ENCODE measurements at places on chromosomes 11 and 22.

- DNase-seq = no peak
These were observed 14.0 kb upstream of the SMIM38 start for GRCh38 chr11:69141742-69142141.

GRCh38 chr11:124793466-124794278, 6.5 kb downstream of the MSANTD2 start:
- no peak for DNase-seq

DNA sequence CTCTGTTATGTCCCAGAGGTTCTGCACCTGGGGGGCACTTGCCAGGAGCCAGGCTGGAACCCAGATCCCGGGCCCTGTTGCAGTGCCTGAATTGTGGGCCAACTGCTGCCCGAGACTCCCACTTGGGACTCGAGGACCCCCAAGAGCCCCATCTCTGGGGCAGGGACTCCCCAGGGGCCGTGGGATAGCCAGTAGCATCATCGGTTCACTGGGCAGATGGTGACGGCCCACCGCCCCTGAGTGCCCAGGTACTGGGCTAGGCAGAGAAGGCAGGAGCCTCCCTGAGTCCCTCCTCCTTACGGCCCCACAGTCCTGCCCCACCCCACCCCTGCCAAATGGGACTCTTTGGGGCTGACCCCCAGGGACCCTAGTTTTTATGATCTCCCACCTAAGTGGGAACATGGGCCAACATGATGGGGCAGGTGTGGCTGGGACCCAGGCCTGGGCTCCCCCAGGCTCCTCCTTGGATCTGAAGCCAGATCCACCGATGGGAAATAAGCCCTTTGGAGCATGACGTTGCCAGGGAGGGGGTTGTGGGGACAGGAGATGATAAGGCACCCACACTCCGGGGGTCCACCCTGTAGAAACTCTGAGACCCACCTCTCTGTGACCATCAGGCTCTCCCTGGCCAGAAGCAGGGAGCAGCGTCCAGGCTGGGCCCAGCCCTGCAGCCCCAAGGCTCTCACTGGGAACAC, 94.5 kb upstream of the FGF3 start:
- no peak for DNase-seq

DNA sequence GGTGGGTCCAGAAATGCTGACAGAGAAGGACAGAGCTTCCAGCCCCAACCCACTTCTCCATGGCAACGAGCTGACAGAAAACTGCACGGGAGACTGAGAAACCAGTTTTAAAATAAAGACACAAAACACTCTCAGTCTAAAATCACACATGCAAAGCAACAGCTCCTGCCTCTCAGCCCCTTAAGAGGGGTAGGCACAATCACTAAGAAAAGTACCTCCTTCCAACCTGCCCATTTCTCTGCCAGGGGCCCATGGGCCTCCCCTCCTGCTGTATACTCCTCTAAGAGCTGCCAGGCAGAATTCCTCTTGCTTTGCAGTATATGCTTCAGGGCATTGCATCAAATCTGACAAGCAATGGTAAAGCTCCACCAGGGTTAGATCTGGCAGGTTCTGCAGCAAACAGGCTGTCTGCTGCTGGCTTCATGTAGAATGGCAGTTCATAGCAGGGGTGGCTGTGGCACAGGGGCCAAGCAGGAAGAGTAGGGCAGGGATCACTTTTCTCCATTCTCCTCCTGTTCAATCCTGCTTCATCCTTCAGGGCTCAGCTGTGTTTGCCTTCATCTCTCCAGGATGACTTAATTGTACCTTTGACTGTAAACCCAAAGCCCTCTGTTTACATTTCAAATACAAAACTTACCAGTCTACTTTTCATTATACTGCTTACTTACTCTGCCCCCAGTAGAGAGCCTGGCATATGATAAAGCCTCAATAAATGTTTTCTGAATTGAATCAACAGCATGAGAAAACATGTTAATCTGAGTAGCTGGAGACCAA, 77.7 kb downstream of the KCNC1 start:
- DNase-seq = no peak

- DNase-seq = no peak
These were observed 8.5 kb upstream of the DMC1 start for GRCh38 chr22:38578505-38578904.

GRCh38 chr11:94459576-94459975, 34.1 kb downstream of the MRE11 start:
- DNase-seq = no peak

DNA sequence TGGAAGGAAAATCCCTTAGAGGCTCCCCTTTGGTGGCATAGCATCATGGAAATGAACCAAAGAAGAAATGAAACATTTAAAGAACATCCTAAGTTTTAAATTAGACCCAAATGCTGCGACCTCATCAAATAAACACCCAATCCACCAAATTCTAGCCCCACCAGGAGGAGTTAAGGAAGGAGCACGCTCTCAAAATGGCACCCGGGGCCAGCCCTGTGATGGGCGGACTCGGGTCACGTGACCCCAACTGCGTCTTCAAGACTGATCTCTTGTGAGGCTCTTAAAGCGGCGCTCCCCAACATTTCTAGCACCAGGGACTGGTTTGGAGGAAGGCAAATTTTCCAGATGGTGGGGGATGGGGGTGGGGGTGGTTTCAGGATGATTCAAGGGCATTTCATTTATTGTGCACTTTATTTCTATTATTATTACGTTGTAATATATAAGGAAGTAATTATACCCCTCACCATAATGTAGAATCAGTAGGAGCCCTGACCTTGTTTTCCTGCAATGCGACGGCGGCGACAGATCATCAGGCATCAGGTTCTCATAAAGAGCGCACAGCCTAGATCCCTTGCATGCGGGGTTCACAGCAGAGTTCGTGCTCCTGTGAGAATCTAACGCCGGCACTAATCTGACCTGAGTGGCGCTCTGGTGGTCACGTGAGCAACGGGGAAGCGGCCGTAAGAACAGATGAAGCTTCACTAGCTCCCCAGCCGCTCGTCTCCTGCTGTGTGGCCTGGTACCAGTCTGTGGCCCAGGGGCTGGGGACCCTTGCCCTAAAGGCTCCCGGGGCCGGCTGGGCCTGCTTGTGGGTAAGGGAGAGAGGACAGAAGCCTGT, 90.6 kb upstream of the SLC22A12 start:
- no peak for DNase-seq

DNA sequence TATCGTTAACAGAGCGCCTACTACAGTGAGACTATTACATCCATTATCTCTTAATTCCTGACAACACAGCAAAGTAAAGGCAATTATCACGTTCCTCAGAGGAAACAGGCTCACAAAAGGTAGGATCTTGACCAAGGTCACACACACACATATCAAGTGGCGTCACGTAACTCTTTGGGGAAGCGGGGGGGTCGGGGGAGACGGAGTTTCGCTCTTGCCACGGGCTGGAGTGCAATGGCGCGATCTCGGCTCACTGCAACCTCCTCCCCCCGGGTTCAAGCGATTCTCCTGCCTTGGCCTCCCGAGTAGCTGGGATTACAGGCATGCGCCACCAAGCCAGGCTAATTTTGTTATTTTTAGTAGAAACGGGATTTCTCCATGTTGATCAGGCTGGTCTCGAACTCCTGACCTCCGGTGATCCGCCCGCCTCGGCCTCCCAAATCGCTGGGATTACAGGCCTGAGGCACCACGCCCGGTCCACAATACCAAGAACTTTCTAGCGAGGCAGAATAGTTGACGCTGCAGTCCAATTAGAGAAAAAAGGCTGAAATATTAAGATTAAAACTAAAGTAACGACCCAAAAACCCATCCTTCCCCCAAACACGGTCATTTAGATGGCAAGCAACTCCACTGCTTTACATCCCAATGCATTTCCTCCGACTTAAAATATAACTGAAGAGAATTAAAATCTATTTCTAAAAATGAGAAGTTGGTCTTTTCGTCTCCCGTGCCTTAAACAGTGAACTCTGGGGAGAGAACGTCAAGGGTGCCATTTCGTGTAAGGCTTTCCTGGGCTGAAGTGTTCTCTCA, 1.2 kb downstream of the DDX17 start:
- DNase-seq = no peak

DNA sequence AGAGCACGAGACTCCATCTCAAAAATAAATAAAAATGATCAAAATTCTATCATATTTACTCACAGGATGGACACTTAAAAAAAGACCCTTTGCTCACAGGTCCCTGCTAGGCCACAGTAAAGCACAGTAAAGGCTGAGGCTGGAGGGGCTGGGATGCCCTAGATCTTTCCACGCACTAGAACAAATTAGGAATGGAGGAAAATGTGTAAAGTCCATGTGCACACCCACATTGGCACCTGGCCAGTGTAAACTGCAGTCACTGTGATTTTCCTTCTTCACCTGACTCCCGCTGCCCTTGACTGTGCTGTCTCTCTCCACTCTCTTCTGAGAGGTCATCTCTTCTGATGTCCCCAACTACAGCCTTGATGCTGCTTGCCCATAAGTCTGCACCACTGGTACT, 195.5 kb downstream of the EFCAB6 start:
- no peak for DNase-seq

DNA sequence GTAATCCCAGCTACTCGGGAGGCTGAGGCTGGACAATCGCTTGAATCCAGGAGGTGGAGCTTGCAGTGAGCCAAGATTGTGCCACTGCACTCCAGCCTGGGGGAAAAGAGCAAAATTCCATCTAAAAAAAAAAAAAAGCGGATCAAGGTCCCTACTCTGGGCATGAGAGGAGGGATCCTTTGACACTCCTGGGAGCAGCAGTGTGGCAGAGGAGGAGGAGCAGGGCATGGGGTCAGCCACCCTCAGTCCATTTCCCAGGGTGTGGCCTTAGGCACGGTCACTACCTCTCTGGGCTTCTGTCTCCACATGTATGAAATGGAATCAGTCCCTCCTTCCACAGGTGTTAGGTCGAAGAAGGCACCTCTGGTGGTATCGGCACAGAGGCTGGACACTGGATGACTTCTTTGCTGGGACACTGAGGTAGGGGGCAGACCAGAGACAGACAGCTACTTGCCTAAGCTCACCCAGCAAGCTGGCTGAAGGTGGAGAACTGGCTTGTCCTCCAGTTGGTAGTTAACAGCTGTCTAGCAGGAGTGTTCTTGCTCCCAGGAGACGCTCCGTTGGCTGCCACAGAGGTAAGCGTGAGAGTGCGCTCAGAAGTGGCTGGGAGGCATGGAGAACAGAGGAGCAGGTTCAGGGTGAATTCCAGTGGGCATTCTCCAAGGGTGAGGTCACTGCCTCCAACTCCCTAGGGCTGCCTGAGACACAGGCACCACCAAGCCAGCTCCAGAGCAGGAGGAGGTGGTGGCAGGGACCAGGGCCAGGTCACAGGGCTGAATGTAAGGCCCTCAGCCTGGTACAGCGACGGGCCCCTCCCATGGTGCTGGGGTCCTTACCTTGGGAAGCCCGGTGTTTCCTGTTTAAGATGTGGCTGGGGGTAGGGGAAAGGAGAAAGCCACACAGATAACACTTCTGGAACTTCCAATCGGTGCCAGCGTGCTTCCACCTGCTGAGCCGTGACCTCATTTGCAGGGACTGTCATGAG, 19.5 kb downstream of the TXN2 start:
- no peak for DNase-seq

- no peak for DNase-seq
These were observed 50.2 kb downstream of the ZNF280B start for GRCh38 chr22:22458387-22458786.

- no peak for DNase-seq
These were observed 154.3 kb downstream of the NXPE2 start for GRCh38 chr11:114832532-114833125.

DNA sequence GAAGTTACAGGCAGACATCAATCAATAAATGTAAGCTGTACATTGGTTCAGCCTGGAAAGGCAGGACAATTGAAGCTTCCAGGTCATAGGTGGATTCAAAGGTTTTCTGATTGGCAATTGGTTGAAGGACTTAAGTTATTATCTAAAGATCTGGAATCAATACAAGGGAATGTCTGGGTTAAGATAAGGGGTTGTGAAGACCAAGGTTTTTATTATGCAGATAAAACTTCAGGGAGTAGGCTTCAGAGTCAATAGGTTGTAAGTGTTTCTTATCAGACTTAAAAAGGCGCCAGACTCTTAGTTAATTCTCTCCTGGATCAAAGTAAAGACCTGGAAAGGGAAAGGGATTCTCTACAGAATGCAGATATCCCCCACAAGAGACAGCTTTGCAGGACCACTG, 935.4 kb downstream of the TBC1D22A start:
- no peak for DNase-seq

GRCh38 chr11:78074756-78075155, 4.9 kb downstream of the NDUFC2 start:
- DNase-seq = no peak

DNA sequence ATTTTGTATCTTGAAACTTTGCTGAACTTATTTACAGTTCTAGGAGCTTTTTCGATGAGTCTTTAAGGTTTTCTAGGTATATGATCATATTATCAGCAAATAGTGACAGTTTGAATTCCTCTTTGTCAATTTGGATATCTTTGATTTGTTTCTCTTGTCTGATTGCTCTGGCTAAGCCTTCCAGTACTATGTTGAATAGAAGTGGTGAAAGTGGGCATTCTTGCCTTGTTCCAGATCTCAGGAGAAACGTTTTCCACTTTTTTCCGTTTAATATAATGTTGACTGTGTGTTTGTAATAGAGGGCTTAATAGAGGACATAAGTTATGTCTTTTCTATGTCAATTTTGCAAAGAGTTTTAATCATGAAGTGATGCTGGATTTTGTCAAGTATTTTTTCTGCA, 124.3 kb downstream of the ZNF280B start:
- no peak for DNase-seq

DNA sequence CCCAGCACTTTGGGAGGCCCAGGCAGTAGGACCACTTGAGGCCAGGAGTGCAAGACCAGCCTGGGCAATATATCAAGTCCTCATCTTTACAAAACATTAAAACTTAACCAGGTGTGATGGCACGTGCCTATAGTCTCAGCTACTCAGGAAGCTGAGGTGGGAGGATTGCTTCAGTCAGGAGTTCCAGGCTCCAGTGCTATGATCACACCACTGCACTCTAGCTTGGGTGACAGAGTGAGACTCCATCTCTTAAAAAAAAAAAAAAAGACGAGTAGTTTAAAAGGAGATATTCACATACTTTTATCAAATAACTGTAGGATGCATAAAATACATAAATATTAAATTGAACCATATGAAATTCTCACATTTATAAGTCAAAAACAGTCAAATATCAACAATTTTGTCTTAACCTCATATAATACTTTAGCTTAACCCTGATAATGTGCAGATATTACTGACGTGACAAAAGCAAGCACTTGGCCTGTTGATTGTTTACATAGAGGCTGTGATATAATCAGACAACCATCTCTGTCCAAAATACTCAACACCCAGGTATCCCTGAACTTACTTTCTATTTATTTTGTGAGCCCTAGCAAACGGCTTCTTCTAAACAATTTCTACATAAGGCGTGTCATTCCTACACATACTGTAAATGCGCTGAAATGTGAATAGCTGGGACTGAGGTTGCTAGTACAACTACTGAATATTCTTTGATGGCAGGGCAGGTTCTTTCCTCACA, 57.0 kb downstream of the PRCP start:
- DNase-seq = no peak
